ENCODE measurements at places on chromosomes 2 and 18.

DNA sequence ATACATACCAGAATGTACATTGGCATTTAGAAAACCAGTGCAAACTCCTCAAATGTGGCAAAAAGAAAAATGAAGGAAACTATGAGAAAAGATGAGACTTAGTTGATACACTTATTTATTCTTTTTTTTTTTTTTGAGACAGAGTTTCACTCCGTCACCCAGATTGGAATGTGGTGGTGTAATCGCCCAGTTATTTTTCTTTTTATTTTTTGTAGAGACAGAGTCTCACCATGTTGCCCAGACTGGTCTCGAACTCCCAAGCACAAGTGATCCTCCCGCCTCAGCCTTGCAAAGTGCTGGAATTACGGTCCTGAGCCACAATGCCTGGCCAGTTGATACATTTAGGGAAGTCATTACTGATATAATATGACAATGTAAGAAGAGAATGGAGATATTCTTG lies 274.2 kb upstream of the LRATD1 start:
- DNase-seq, result no peak

- DNase-seq, result no peak
Observed at GRCh38 chr2:230085201-230085600, 16.5 kb upstream of the SLC16A14 start.

GRCh38 chr2:17591846-17592245 lies 51.4 kb downstream of the VSNL1 start:
- no peak for DNase-seq

GRCh38 chr2:171317492-171318125 lies 116.2 kb downstream of the METTL8 start:
- DNase-seq, result no peak

DNA sequence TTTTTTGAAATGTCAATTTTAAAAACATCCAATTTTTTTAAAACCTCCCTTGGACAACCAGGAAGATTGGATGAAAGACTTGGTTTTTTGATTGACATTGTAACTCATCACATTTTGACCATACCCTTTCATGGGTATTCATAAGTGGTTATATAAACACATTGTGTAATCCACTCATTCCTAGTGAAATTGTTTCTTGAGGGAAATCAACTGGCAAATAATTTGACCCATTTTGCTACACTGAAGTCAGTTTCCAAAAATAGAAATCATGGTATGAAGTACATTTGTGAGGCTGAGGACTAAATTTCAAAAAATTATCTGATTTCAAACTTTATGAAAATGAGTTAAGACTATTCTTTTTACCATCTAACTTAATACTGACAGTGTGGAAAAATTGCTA lies 31.5 kb downstream of the FBXO48 start:
- no peak for DNase-seq

Measured in effector memory CD4-positive, alpha-beta T cell (primary cell).